ENCODE measurements at places on chromosomes 7 and 10.

- no peak for DNase-seq
Observed at GRCh38 chr7:30191809-30192208, 57.0 kb downstream of the MTURN start.

GRCh38 chr7:157475095-157475494 is 138.3 kb downstream of the DNAJB6 start:
- DNase-seq = no peak

DNA sequence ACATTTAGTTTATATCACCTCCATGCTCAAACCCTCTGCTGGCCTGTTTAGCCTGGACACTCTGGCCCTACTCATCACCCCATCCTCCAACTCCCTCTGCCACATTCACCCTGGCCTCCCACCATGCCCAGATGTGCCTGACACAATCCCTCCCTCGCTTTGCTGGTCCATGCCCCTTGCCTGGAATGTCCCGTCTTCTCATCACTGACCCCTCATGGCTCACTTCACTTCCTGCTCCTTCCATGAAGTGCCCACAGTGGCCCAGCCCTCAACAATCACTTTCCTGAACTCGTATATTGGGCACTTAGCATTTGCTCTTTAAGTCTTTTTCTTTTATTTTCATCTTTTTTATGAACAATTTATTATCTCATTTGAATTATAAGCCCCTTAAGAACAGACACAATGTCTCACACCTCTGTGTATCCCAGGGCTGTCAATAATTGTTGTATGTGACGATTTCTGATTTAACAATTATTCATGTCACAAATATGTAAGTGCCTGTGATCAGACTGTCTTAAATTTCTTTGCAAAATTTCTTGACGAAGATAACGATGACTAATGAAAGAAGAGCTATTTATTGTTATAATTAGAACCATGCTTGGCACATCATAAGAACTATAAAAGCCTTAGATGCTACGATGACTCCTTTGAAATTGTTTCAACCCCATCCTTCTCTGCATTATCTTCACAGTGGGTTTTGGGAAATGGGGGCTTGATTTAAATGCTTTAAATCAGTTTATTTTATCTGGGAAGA is 209.9 kb upstream of the YAE1 start:
- DNase-seq = peak; percentile 79

GRCh38 chr7:87797798-87798403 is 78.3 kb downstream of the SLC25A40 start:
- peak; percentile 43 for DNase-seq

DNA sequence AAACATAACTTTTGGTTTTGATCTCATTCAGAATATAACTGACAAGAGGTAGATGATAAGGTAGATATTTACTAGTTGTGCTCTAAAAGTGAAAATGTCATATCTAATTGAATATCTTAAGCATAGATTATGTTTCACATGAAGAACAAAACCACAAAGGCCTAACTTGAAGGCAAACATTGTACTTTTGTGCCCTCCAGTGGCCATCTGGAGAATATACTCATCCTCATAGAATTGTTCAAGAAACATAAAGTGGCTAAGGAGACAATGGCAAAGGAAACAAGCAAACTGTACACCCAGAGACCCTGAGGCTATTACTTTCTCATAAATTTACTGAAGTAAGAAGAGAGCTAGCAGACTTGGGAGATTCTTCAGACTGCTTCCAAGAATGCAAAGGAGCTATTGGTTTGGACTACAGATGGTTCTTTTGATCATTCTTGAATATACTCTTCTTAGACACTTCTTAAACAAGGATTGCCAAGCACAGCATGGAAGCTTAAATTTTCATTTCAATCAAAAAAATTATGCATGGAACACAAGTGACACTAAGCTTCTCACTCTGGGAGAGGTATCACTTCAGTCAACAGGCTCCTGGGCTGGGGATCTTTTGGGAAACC is 98.2 kb upstream of the DKK1 start:
- DNase-seq = peak; percentile 75
